ENCODE measurements at places on chromosomes 5 and 9.
A peak's percentile ranks its signal among the peaks of the same experiment; 100 is the strongest.

- DNase-seq, result no peak
Observed at GRCh38 chr5:143055596-143056338, 285.6 kb downstream of the ARHGAP26 start.

DNA sequence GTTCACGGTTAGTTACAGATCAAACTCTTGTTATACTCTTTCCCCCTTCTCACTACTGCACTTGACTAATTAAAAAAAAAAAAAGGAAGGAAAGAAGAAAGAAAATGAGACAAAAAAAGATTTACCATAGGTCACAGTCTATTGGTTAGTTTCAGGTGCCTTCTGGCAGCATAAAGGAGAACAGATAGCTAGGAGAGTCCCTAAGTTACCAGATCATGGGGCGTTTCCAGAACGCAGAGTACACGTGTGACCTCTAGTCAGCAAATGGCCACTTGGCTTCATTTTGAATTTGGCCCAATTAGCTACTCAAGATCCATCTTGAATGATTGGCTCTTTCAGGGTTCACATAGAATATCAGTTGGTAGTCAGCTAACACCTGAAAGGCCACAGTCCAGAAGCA, 20.3 kb upstream of the TMEM171 start:
- no peak for DNase-seq

GRCh38 chr5:153459051-153459743, 31.3 kb upstream of the GRIA1 start:
- peak; percentile 13 for DNase-seq

GRCh38 chr5:51479840-51480239, 96.6 kb downstream of the ISL1 start:
- no peak for DNase-seq

DNA sequence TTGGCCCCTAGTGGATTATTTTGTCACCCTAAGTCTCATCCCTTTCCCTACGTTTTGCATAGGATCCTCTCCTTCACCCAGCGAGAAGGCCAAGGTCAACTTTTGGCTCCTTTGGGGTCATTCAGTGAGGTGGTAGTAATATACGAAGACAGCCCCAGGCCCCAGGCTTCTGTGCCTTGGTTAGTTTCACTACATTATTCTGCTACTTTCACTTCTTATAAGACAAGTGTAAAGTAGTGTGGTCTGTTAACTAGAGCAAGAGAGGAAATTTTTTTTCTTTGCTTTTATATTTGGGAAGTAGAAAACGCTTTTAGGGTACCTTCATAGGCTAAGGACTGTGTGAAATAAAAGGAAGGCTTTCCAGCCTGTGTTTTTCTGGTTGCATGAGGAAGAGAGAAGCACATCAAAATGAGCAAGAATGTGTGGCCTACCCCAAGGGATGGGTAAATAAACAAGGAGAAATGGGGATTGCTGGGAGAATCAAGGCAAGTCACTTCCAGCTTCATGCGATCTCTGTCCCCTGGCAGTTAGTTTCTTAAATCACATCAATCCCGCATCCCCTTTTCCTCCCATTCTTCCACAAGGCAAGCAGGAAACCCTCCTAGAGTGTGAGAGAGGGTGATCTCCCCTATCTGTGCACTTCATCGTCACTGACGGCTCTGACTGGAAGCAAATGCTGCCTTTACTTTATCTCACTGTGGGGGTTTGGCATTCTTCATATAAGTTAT, 677.0 kb upstream of the WWC1 start:
- DNase-seq, result no peak

DNA sequence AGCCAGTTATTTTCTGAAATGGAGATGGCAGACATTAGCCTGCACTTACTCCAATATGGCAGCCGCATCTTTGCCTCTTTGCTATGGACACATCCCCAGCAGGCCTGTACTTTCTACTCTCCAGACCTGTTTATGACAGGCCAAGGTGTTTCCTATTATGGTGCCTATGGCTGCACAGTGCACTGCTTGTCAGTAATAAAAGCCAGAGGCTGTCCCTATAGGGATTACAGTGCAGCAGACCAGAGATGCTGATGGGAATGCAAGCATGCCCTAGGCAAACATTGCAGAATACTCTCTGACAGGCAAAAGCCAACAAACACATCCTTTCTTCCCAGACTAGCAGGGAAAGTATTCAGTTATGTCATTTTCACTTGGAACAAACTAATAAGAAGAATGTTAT, 442.9 kb downstream of the RAB3C start:
- no peak for DNase-seq

GRCh38 chr9:972501-973294, 3.8 kb upstream of the DMRT3 start:
- no peak for DNase-seq

DNA sequence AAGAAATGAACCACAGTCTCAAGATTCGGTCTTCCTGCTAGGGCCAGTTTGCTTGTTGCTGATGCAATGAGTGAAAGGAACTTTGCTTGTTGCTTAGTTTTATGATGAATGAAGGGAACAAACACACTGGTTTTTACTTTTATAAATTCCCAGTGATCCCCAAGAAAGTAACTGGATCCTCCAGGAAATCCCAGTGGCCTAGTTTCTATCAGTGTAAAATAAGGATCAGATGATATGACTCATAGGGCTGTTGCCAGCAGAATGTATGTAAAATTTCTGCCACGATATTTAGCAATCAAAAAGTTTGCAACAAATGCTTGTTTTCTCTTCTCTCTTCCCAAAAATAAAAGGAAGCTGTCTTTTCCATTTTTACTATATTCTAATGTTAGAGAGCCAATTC, 160.1 kb upstream of the CDKN2B start:
- DNase-seq, result peak; percentile 90

GRCh38 chr9:14440062-14440461, 126.1 kb upstream of the NFIB start:
- no peak for DNase-seq
